Central memory CD4-positive, alpha-beta T cell (primary cell): ENCODE measurements at places on chromosomes 6 and 20.

DNA sequence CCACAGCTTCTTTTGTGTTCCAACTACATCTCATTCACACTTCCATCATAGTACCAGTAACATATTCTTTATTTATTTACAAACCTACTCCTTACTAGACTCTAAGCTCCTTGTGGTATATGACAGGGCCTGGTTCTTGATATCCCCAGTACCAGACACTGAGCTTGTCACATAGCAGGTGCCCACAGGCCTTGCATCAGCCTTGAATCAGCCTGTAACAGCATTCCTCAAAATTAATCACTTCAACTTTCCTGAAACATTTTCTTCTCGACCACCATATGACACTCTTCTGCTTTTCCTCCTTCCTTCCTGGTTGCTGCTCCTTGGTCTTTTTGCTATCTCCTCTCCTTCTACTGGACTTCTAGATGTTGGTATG, 24.7 kb upstream of the SRPK1 start:
- no peak for DNase-seq

GRCh38 chr6:6024220-6024619, 17.5 kb upstream of the NRN1 start:
- no peak for DNase-seq

DNA sequence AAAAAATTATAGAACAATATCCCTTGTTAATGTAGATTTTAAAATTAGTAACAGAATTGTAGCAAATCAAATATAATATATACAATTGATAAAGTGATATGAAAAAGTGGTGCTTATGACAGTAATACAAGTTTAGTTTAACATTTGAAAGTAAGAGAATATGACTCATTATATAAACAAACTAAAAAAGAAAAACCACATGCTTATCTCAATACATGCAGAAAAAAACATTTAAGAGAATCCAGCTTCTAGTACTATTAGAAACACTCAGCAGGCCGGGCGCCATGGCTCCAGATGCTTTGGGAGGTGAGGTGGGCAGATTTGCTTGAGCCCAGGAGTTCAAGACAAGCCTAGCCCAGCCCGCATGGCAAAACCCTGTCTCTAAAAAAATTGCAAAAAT, 60.7 kb upstream of the LAMA2 start:
- no peak for DNase-seq

DNA sequence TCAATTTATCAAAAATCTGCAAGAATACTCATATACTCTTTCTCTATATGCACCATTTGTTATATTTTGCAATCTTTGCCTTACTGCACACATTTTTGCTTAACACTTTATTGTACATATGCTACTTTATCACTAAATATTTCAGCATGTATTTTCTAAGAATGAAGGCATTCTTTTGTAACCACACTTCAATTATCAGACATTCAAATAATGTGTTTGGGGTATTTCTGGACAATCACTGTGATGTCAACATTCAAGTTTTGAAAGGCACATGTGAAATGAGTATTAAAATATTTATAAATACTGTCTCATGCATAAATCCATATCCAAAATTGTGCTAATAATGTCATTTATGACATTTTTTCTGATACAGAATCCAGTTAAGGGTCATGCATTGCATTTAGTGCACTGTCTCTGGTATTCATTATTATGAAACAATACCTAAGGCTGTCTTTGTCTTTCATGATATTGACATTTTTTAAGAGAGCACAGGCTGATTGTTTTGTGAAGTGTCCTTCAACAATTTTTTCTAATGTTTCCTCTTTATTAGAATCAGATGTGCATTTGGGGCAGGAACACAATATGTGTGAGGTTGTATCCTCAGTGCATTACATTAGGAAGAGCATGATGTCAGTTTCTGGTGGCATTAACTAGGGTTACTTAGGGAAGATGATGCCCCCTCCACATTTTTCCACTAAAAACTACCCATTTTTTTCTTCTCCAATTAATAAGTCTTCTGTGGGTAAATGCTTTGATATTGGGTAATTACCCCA, 105.7 kb downstream of the MTFR2 start:
- DNase-seq, result no peak

- DNase-seq, result peak; percentile 89
Observed at GRCh38 chr6:157021344-157021992, 244.3 kb downstream of the ARID1B start.

DNA sequence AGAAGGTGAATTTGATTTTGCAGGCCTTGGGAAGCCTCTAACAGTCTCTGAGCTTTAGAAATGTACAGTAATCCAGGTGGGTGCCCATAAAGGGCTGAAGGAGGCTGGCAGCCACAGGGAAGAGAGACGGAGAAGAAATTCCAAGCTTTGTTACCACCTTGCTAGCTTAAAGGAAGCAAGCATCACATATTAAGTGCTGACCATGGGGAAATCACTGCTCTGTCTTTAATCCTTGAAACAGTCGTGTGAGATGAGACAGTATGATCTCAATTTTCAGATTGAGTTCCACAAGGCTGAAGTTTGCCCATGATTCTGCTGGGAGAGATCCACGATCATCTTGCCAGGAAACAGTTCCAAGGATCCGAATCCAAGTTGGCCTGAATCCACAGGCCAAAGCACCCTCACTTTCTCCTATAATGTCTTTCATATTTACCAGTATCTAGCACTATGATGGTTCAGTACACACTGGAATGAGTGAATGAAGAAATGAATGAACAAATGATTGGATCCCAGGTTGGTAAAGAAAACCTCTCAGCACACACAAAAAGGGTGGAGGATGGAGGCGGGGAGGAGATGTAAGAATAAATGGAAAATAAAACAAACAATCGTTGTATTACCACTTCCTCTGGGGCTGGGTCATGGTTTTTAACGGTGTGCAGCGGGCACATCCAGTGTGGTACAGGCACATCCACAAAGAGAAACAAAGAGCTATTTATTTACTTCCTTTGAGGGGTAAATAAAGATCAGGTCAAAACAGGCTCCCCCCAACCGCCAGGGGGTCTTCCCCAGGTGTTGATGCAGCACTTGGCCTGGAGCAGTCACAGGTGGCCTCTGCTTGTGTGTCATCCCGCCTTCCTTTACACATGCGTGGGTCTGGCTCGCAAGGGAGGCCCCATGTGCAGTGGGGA, 28.2 kb upstream of the TAF8 start:
- peak; percentile 79 for DNase-seq

- DNase-seq, result no peak
Observed at GRCh38 chr20:31861135-31861384, 9.3 kb downstream of the DUSP15 start.

- no peak for DNase-seq
Observed at GRCh38 chr20:20668639-20669038, 43.8 kb downstream of the RALGAPA2 start.

DNA sequence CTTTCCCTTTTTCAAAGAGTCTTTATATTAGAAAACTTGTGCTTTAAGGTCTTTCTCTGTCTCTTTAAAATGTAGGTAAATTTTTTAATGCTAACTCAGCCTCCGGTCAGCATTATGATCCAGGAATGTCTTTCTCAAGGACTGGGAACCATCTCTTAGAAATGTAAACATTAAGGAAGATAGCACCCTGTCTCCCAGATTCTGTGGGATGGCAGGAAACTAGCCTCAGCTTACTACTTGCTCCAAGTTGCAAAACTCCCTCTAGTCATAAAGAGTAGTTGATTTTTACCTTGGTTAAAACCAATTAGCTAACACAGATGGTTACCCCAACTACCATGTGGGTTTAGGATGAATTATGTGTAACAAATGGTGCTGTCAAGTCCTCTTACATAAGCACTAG, 4.7 kb upstream of the TAAR1 start:
- no peak for DNase-seq

GRCh38 chr6:20692023-20692422, 157.8 kb downstream of the CDKAL1 start:
- no peak for DNase-seq

- no peak for DNase-seq
Observed at GRCh38 chr6:37473364-37474095, 26.2 kb downstream of the CCDC167 start.

DNA sequence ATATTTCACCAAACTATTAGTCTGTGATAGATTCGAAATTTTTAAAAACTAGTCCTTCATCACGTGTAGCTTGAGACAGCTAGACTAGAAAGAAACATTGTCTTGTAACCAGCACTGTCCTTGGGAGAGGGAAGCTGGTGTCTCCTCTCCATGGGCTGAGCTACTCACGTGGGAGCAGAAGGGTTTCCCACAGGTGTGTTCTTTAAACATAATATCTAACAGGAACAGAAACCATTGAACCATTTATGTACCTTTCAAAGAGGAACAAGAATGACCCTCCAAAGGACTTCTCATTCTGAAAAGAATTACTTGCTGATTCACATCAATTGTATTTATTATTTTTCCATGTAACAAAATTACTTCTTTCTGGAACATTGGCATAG, 72.4 kb upstream of the SYNJ2 start:
- DNase-seq, result no peak

- DNase-seq, result no peak
Observed at GRCh38 chr6:4943716-4944115, 60.1 kb downstream of the RPP40 start.

GRCh38 chr20:40197691-40198090, 491.3 kb downstream of the MAFB start:
- no peak for DNase-seq

DNA sequence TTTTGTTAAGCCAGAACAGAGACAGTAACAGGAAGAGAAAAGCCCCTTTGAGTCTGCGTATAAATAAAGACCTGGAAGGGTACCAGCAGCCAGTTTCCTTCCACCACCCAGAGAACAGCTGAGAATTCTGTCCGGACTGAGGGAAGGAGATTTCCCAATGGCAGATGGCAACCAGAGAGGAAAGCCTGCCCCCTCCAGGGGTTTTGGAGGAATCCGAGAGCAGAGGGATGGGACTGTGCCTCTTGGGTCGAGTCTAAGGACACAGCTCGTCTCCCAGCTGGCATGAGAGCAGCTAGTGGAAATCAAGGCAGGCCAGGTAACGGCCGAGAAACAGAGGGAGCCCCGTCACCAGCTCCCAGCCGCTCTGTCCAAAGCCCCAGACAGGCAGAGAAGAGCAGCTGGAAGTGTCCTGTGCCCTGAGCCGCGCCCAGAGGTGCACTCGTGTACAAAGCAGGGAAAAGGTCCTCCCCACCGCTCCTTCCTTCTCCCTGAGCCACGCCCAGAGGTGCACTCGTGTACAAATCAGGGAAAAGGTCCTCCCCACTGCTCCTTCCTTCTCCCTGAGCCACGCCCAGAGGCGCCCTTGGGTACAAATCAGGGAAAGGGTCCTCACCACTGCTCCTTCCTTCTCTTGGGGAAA, 134.0 kb upstream of the SNX9 start:
- DNase-seq, result no peak
